K562 (cell line): ENCODE measurements at places on chromosomes 3 and 15. TPM values are rescaled to one million over a fixed set of nuclear protein-coding genes. Genes with fewer than 3 reads are reported as not detected.

The GORASP1 gene
- total RNA-seq: 80.7 and 81.2 TPM in 2 replicates

GRCh38 chr15:67813104-67813634 lies 12.1 kb upstream of the SKOR1 start:
- DNase-seq: no peak

DNA sequence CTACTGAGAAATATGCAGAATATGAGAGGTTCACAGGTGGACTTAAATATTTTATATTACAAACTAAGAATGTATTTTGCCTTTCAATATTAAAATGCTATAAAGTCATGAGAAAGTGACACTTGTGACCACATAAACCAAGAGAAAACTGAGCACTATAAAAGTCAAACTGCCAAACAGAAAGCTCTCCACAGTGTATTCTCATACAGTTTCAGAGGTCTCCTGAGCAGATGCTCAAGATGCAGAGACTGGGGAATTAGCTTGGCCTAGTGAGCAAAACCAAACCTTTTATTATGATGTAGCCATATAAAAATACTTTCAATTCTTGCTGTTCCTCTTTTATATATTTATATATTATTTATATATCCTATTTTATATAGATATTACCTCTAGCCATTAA lies 227.8 kb downstream of the TBC1D5 start:
- no peak for DNase-seq

GRCh38 chr3:63090656-63091055 lies 187.5 kb upstream of the SYNPR start:
- DNase-seq: no peak

- no peak for DNase-seq
Measured at GRCh38 chr3:190912736-190913135, 50.2 kb upstream of the GMNC start.
